MM.1S (cell line): ENCODE measurements at places on chromosomes 3 and 15.

- DNase-seq = no peak
Observed at GRCh38 chr15:74041777-74042435, 40.4 kb downstream of the GOLGA6A start.

DNA sequence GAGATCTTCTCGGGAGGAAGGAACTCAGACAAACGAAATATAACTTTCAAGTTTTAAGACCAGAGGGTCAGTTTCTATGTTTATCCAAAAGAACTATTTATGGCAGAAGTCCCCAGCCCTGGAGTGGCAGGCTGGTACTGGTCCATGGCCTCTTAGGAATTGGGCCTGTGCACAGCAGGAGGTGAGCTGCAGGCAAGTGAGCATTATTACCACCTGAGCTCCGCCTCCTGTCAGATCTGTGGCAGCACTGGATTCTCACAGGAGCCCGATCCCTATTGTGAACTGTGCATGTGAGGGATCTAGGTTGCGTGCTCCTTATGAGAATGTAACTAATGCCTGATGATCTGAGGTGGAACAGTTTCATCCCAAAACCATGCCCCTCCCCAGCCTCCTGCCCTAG, 14.3 kb upstream of the HPS3 start:
- no peak for DNase-seq

DNA sequence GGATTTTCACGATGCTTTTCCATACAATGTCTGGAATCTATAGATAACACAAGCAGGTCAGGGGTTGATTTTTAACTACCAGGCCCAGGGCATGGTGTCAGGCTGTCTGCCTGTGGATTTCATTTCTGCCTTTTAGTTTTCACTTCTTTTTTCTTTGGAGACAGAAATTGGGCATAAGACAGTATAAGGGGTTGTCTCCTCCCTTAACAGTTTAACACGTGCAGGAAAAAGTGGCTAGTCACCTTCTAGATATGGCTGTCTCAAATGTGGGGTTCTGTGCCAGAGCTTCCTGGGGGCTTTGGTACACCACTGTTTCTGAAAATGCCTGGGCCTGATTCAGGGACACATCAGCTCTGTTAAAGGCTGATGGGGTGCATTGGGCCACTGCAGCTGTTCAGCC, 7.4 kb upstream of the ZNF589 start:
- DNase-seq = no peak

GRCh38 chr3:5122030-5122740, at the start of gene ARL8B:
TSS of gene ARL8B (plus strand) at chr3:5122292. CDS start at chr3:5122466, 174 bp downstream.
- DNase-seq = peak; percentile 88
